ENCODE measurements at places on chromosomes 12 and 14.
A peak's percentile ranks its signal among the peaks of the same experiment; 100 is the strongest.

- DNase-seq, result no peak
Measured at GRCh38 chr14:98172243-98172778, 1099.7 kb downstream of the BCL11B start.

DNA sequence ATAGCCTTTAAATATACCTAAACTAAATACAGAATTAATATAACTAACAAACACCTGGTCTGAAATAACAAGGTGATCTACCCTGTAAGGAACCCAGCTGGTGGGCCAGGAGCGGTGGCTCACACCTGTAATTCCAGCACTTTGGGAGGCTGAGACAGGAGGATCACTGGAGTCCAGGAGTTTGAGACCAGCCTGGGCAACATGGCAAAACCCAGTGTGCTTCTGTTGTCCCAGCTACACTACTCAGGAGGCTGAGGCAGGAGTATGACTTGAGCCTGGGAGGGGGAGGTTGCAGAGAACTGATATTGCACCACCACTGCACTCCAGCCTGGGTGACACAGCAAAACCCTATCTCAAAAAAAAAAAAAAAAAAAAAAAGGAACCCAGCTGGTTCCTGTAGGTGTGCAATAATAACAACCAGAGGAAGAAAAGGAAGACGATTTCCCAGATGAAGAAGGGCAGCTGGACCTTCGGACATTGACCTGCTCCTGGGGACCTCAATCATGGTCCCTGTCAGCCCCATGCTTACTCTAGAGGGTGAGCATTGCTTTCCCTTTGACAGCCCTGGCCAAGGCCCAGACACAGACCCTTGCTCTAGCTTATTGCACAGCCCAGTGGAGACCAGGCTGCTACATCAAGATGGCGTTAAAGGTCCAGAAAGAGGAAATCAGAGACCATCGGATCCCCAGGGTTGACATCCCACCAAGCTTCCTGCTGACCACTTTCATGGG, 5.4 kb downstream of the FOS start:
- no peak for DNase-seq

DNA sequence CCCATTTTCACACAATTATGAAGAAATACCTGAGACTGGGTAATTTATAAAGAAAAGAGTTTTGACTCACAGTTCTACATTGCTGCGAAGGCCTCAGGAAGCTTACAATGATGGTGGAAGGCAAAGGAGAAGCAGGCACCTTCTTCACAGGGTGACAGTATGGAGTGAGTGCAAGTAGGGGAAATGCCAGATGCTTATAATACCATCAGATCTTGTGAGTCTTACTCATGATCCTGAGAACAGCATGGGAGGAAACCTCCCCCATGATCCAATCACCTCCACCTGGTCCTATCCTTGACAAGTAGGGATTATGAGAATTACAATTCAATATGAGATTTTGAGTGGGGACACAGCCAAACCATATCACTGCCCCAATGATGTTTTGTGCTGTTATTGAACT, 189.3 kb upstream of the CRY1 start:
- peak; percentile 16 for DNase-seq

- no peak for DNase-seq
Measured at GRCh38 chr14:100778951-100779690, 46.8 kb upstream of the MEG3 start.

GRCh38 chr12:125330645-125331341, 265.6 kb downstream of the AACS start:
- no peak for DNase-seq

GRCh38 chr14:94460631-94461416, 8.2 kb upstream of the SERPINA11 start:
- no peak for DNase-seq

DNA sequence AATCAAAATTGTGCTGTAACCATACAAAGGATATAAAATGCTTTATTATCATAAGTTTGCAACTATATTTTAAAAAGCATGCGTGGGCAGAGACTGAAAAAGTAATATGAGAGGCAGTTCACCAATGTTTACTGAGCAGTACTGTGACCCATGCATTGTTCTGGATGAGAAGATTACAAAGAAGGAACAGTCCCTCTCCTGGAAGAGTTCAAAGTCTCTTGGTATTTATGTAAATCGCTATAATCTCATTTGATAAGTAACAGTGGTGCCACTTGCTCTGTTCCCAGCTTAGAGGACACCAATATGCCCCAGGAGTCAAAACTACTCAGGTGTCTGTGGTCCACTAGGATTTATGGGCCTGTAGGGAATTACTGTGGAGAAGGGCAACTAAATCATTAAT, 2.1 kb upstream of the CMAS start:
- DNase-seq, result no peak

DNA sequence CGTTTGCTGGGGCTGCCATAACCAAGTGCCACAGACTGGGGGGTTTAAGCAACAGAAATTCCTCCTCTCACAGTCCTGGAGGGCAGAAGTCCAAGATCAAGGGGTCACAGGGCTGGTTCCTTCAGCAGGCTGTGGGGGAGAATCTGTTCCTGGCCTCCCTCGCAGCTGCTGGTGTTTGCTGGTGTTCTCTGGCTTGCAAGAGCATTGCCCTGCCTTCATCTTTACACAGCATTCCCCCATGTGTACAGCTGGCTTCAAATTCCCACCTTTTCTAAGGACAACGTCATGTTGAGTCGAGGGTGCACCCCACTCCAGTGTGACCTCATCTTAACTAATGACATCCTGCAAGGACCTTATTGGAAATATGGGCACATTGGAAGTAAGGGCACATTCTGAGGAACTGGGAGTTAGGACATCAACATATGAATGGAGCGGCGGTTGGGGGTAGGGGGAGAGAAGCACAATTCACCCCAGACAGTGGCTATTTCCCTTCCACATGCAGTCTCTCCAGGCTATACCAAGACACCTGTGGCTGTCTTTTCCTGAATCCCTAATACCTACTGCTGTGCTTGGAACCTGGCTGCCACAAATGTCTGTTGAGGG, 123.6 kb downstream of the FOXN3 start:
- DNase-seq, result no peak

GRCh38 chr12:112176321-112177010, 51.1 kb downstream of the TRAFD1 start:
- DNase-seq, result no peak

DNA sequence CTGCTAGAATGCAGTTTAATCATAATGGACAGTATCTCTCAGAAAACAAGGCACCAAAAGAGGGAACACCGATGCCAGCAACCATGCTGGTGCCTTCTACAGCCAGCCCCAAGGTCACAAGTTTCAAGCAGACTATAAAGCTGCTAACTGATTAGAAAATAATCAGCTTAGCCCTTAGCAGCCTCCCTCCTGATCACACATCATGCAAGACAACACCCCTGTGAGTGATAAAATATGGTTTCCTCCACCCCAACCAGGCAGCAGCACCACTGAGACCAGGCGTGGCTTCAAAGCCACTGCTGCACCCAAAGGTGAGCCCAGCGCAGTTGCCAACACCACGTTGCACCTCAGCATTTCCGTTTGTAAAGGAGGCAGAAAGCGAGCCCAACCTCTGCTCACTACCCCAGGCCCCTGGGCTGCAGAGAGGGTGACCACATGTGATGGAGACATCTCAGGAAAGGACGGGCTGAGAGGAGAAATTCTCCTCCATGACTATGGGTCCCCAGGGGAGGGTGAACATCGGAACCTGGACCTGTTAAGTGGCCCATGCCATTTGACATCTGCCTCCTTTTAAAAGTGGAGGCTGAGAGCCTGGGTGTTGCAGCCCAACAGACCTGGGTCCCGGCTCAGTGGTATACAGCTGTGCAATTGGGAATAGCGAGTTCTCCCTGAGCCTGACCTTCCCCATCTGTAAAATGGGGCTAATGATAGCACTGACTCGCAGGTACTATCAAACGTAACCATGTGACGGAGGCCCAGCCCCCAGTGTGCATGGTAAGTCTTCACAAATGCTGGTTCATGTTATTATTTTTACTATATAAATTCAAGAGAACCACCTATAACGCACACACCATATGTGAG, 11.5 kb downstream of the ZFP36L1 start:
- DNase-seq, result no peak

DNA sequence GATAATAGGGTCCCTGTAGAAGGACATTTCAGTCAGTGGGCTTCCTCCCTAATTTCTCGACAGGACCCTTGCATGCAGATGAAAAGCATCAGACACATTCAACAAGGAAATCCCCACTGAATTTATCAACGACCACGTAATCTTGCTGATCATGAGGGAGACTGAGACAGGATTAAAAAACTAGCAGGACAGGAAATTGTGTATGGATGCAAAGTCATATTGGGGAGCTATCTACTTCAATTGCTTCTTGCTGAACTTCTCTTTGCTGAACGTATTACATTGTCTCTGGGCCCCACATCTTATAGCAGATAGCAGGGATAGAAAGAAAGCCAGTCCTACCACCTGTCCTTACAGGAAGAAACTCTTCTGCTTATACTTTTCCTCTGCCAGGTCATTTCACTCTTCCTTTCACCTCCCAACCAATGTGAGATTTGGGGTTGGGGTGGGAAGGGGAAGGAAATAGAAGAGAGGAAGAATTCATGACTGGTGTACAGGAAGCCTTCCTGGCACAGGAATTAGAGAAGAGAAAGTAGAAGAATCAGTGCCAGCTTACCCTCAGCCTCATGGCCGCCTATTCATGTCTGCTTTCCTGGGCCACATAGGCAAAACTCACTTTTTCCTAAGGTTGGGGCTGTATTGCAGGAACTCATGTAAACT, 333.3 kb downstream of the ZFP36L1 start:
- no peak for DNase-seq

GRCh38 chr12:55659486-55660385, 23.0 kb downstream of the OR10P1 start:
- DNase-seq, result no peak

- DNase-seq, result no peak
Measured at GRCh38 chr14:93914278-93914677, 12.9 kb upstream of the FAM181A start.

DNA sequence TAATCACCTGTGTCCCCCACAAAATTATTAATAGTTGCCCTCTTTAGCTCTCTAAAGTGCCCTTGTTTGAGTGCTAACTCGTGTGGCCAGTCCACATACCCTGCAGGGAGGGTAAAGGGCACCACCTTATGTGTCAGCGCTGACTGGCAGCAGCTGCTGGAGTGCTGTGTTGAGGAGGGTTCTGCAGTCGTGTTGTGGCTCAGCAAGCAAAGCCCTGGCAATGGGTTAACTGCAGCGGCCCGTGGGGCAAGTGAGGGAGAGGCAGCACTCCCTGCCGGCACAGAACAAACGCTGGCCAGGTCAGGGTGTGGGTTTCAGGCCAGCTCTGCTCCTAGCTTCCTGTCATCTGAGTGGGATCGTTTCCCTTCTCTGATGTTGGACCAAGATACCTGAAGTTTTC, 369.8 kb downstream of the CACNA1C start:
- no peak for DNase-seq

- no peak for DNase-seq
Measured at GRCh38 chr14:103832046-103832445, 15.3 kb downstream of the PPP1R13B start.

DNA sequence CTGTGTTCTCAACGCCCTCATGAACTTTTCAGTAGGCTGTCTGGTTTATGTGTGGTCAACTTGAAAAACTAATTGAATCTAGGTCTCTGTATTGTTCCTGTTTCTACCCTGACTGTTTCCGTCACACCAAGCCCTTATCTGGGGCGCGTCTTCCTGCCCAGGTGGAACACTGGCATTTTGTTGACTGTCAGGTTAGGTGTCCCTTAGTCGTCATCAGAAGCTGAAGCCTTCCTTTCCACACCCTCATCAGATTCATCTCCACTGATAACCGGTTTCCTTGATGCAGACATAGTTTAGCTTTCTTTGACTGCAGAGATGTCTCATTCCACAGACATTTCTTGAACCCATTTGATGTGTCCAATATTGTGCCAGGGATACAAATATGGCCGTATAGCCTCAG, 96.5 kb downstream of the DUSP16 start:
- no peak for DNase-seq

GRCh38 chr12:18361433-18361832, 100.1 kb downstream of the PIK3C2G start:
- DNase-seq, result no peak

- DNase-seq, result no peak
Measured at GRCh38 chr12:121754836-121755235, 38.7 kb downstream of the RHOF start.

- DNase-seq, result no peak
Measured at GRCh38 chr14:68949601-68949965, 29.5 kb downstream of the ACTN1 start.

DNA sequence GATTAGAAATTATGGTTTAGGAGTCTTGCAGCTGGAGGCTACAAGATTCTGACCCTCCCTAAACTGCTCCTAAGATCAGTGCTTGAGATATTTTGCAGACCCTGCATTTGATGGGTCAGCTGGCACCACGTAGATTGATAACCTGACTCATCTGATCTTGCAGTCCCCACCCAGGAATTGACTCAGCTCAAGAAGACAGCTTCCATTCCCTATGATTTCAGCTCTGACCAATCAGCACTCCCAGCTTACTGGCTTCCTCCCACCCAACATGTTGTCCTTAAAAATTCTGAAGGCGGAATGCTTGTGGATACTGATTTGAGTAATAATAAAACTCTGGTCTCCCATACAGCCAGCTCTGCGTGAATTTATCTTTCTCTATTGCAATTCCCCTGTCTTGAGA, 23.2 kb upstream of the MTHFD1 start:
- peak; percentile 69 for DNase-seq

DNA sequence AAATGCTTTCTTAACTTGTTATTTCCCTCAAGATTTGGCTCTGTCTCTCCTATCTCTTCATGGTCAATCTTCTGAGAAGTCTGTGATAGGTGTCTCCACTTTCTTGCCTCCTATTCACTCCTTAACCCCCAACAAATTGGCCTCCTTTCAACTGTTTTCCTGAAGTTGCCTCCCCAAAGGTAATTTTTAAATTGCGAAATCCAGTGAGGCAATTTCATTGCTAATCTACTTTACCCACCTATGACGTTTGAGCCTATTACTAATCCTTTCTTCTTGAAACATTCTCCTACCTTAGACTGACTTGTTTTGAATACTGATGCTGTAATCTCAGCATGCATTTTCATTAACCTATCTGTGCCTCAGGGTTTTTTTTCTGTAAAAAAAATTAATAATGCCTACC, 6.0 kb upstream of the KCNH5 start:
- peak; percentile 95 for DNase-seq

DNA sequence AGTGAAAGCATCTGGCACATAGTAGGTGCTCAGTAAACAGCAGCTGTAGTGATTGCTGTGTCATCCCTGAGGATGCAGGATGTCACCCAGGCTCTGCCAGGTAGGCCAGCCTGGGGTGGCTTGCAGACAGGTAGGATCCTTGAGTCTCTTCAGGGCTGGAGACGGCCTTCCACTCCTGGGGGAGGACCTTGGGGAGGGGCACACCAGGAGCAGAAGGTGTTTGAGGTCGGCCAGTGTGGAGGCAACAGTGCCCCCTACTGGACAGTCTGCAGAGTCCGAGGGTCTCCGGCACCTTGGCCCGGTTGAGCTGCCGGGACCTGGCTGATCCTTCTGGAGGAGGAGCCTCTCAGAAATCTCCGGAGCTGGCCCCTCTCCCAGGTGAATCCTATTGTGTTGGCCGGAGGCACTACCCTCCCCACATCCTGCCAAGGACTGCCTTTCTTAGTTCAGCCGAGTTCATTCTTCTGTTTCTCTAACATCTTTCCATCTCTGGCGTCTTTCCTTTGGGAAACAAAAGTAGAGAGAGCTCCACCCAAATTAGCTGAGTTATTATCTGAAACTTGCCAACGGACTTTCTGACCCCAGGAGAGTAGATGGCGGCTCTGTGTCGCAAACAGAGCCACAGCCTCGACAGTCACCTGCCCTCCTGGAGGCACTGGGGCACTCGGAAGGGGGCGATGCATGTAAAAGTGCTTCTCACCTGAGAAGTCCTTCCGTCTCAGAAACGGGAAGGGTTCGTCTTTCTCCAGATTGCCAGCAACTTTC, 41.8 kb upstream of the CLMN start:
- DNase-seq, result no peak

GRCh38 chr14:51093371-51094281, 1.3 kb downstream of the TRIM9 start:
- DNase-seq, result no peak

- no peak for DNase-seq
Measured at GRCh38 chr12:106118-106591, 39.6 kb downstream of the IQSEC3 start.
